NCI-H345 (cell line): ENCODE measurements at places on chromosomes 1 and 21.

- DNase-seq = peak; percentile 32
Observed at GRCh38 chr1:65469889-65470340, 49.4 kb downstream of the LEPR start.

GRCh38 chr1:224541901-224542630, 74.1 kb upstream of the CNIH3 start:
- no peak for DNase-seq

DNA sequence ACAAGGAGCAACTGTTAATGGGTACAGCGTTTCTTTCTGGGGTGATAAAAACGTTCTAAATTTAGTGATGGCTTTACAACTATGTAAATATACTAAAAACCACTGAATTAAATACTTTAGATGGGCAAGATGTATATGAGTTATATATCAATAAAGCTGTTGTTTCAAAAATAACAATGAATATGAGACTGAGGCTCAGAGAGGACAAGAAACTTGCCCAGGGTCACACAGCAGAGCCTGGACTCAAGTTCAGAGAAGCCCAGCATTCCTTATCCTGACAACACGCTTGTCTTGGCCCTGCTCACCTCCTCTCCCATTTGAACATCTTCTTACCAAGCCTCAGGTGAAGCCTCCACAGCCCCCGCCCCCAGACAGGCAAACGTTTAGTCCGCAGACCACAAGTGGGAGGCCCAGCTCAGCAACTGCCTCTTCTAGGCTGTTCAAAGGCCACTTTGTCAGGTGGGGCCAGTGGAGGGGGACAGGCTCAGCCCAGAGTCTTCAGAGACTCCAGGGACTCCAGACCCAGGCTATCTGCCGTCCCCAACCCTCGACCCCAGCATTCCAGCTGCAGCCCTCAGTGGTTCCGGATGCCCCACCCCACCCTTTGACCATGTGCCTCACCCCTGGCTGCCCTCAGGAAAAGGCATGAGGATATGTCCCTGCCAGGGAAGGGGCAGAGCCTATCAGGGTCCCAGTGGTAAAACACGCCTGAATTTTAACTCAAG, 17.9 kb downstream of the SDC3 start:
- no peak for DNase-seq

- no peak for DNase-seq
Observed at GRCh38 chr1:51559501-51559900, 40.4 kb upstream of the EPS15 start.

DNA sequence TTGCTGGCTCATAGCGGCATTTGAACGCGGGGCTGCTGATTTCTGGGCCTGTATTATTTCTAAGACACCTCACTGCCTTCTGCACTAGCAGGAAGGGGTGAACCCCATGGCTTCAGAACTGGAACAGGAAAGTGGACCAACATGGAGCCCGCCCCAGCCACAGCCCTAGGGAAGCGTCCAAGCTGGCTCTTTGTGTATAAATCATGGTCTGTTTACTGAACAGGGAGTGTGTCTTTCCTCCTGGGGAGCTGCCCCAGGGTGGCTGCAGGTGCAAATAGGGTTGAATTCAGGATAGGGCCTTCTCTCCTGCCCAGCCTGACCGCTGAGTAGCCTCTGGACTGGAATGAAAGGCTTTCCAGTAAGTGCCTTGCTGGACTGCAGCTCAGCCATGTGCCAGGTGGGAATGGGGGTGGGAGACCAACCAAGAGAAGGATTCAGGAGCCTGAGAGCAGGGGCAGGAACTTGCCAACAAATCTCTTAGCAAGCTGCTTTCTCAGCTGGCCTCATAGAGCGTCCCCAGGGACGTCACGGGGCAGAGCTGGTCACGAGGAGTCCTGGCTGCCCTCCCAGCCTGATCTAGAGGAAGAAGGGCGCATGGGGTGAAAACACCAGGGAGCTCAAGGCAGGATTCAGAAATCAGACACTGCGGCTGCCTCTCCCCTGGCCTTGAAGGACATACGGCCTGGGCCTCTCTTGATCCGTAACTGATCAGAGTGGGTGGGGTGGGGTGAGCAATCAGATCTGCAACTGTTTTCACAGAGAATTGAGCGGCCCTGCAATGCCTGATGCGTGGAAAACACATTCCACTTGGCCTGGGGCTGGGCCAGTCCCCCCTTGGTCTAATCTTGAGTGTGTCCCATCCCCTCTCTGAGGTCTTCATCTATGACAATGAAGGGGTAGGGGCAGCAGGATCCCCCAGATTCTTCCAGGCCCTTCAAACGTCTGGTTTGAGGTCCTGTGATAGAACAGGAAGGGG, 56.5 kb upstream of the SELENON start:
- DNase-seq = peak; percentile 85

- no peak for DNase-seq
Observed at GRCh38 chr1:40204856-40205255, 42.9 kb upstream of the TMCO2 start.

DNA sequence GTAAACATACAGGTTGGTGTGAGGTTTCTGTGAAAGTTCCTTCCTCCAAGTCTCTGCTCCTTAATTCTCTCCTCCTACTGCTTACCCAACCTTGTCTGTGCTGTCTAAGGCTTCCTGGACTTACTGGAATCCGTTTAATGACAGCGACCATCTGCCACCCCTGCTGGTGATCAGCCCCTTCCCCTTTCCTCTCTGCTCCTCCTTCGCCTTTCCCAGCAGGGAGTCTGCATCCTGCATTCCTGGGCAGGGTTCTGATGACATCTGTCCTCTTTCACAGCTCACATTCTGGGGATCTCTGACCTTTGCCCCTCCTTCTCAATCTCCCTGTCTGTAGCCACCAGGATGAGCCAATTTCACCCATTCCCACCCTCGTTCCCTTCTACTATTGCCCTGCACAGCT, 66.5 kb downstream of the KIRREL1 start:
- no peak for DNase-seq

DNA sequence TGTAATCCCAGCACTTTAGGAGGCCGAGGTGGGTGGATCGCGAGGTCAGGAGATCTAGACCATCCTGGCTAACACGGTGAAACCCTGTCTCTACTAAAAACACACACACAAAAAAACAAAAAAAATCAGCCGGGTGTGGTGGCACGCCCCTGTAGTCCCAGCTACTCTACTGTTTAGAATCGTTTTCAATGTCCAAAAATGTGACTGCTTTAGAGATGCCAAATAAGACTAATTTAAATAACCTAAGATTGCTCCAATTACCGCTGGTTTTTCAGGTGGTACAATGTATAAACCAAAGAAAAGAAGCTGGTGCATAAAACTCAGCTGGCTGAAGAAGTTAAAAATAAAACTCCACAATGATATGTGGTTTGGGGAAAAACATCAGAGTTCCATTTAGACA, 132.0 kb downstream of the RERE start:
- DNase-seq = no peak

DNA sequence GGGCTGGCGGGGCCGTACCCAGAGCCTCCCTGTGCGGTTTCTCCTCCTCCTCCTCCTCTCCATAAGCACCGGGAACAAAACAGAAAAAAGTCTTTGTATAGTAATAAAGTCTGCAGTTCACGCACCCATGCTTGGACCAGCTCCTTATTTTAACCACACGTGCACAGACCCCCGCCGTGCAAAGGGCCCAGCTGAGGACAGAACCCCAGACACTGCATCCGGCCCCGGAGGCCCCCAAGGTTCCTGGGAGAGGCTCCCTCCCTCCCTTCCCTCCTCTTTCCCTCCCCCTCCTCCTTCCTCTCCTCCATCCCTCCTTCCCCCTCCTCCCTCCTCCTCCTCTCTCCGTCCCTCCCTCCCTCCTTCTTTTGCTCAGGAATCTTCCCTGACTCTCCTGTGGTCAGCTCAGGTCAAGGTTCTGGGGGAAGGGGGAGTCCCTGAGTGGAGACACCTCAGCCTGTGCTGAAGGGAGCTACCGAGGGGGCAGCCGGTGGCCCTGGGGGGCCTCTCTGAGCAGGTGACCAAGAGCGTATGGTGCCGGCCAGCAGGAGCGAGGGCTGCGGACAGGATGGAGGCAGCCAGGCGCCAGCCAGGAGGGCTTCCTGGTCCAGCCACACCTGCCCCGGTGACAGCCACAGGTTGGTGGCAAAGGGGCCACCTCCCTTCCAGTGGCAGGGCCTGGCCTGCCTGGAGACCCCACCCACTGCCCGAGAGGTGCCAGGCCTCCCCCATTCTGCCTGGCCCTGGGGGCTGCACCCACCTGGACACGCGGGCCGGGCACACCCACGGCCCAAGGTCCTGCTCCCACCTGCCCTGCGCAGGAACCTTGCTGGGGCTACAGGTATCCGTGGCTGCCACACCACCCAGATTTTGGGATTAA, 3.2 kb upstream of the TTLL10 start:
- DNase-seq = no peak

- DNase-seq = no peak
Observed at GRCh38 chr1:33438364-33439160, 7.7 kb upstream of the PHC2 start.

DNA sequence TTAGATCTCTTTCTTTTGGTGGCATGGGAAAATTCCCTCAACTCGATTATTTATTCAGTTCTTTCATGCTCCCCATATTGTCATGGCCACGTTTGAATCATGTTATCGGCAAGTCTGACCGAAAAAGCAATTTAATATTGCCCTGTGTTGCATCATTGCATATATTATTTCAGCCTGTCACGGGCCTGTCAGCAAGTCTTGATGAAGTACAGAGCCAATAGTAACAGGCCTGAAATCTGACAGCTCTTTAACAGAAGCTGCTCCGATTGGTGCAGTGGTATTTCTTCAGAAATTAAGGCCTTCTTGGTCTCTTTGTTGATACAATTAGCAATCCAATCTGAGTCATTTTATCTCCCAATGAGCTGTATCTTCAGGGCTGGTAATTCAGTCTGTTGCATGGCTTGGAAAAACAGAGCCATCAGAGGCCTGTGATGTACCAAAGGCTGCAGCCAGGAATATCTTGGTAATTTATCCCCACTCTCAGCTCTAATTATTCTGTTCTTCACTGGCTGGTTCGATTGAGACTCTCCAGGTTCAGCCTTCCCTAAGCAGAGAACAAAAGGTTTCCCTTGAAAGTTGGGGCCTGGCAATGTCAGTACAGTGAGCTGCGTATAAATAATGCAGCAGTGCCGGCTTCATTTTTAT, 149.5 kb downstream of the FGGY start:
- no peak for DNase-seq

- no peak for DNase-seq
Observed at GRCh38 chr21:44492567-44493385, 37.5 kb downstream of the LRRC3 start.

DNA sequence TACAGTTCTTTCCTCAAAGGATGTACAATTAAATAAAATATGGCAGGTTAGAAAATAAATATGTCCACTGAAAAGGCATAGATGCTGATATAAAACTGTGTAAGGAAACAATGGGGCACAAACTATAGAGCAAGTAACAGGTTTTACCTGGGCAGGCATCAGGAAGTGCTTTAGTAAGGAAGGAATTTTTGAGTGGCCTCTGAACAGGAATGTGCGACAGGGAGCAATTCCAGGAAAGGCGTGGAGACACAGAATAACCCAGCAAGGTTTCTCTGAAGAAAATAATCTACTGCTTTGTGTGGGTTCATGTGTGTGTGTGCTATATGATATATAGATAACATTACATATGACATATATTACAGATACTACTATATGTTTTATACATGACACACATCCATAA, 128.4 kb downstream of the RGS21 start:
- no peak for DNase-seq

DNA sequence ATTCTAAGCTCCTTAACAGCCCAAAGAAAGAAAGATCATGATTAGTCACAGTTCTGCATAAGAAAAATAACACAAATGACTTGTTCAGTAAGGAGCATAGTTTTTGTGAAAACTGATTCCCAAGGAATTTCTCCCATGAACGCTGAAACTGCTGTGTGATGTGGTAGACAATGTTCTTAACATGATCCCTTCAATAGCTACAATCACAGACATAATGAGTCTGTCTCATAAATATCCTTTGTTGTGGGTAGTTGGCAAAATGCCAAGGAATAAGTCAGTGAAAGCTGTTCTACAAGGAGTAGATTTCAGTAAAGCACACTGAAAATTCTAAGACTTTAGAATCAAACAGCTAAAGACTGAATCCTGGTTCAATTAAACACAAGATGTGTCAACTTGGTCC, 404.8 kb downstream of the HLX start:
- DNase-seq = peak; percentile 79

DNA sequence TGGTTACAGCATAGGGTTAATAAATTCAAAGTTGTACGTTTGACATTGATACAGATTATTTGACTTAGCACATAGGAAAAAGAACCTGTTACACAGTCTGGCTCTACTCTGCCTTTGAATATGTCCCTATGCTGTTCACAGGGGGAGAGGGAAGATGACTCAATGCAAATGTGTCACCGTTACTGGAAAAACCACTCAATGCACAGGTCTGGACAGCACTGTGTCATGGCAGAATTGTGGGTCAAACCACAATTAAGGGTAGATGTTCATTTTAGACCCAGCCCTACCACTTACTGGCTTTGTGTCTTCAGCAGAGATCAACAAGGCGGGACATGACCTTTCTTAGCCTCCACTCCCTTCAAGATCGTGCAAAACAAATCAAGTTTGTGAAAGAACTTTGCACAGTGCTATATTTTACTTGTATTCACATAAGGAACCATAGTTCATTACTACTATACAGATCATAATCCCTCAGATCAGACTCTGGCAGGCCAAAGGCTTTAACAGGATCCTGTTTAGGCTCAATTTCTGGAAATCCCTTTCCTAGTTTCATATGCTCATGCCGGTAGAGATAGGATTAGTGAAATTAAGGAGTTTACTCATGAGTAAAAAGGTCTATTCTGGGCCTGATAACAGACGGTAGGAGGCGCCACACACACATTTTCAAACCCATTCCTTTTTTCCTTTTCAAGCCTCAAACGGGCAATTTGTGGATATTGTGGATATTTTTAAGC, 22.1 kb downstream of the EIF2D start:
- no peak for DNase-seq

DNA sequence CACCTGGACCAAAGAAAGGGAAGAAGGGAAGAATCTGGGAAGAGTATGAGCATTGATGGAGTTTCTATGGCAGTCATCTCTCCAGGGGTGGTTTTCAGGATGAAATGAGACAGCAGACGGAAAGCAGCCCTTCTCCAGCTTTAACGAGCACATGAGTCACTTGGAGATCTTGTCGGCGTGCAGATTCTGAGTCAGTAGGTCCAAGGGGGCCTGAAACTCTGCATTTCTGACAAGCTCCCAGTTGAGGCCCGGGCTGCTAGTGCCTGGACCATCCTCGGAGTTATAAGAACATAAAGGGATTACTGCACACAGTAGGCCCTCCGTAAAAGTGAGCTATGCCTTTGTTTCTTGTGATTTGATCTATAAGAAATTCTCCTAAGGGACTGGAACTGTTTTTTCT, 17.6 kb downstream of the HSPG2 start:
- DNase-seq = no peak

DNA sequence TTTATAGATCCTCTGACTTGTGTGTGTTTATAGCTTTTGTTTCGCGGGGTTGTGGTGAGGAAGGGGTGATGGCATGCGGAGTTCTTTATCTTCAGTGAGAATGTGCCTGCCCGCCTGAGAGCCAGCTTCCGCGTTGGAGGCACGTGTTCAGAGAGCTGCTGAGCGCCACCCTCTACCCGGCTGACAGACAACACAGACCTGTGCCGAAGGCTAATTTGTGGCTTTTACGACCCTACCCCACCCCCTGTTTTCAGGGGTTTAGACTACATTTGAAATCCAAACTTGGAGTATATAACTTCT, 14.4 kb upstream of the CD101 start:
- DNase-seq = no peak
